ENCODE measurements at places on chromosomes 16 and 17. TPM values are rescaled to one million over a fixed set of nuclear protein-coding genes. Genes with fewer than 3 reads are reported as not detected.
A peak's percentile ranks its signal among the peaks of the same experiment; 100 is the strongest.

Gene KRTAP4-4
- not detected for total RNA-seq

Gene RBFOX1
- not detected for total RNA-seq

DNA sequence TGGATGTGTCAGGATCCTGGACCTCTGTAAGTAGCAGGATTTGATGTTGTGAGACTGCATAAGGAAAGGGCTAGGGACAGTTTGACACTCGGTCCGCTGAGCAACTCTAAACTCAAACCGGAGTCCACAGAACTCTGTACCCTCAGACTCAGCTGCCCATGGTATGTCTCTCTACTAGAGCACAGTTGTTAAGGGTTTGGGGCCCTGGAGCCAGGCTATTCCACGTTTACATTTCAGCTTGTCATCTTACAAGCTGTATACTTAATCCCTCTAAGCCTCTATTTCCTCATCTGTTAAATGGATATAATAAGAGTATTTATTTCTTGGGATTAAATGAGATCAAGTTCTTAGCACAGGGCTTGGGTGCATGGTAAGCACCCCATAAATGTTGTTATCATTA is 27.9 kb downstream of the HOXB1 start:
- no peak for DNase-seq

GRCh38 chr16:24550295-24550694 is 10.9 kb downstream of the RBBP6 start:
- no peak for DNase-seq

DNA sequence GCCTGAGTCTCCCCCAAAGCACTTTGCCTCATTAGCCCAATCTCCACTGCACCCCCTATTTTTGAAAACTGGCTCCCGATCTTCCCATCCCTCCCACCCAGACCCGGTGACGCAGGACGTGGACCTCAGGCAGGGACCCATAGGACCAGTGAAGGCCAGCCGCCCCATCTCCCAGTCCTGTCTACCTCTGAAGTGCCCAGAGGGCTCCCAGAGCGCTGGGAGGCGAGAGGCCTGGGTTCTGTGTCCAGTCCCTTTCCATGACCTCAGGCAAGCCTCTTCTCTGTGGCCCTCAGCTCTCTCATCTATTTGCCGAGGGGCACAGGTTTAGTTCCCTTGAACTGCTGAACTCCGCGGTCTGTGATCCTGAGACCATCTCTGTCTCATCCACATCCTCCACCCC is 714 bp downstream of the TNS4 start:
- DNase-seq = no peak

DNA sequence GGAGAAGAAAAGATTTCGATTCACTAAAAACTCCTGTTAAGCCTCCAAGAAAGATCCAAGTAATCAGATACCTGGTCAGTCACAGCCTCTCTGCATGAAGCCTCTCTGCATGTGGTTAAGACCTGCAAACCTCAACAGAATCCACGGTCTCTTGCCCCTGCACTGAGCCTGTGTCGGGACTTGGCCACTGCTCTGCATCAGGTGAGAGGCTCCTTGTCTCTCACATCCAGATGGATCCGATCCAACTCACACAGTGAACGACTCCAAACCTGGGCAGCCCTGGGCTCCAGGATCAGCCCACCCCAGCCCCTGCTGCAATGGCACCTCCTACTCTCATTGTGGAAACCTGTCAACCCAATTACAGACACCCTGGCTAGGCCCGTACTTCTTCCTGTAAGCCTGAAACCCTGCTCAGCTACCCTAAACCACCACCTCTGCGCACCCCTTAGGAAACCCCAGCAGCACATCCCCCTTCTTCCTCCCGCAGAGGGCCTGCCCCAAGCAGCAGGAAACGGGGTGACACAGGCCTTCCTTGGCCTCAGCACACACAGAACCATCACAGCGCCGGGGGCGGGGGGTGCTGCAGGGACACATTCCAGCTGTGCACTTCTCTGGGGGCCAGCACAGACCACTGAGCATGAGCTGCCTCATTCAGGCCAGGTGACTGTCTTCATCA is 129.5 kb downstream of the ANKRD11 start:
- no peak for DNase-seq

Gene TCAP
- 0.49 TPM for total RNA-seq

DNA sequence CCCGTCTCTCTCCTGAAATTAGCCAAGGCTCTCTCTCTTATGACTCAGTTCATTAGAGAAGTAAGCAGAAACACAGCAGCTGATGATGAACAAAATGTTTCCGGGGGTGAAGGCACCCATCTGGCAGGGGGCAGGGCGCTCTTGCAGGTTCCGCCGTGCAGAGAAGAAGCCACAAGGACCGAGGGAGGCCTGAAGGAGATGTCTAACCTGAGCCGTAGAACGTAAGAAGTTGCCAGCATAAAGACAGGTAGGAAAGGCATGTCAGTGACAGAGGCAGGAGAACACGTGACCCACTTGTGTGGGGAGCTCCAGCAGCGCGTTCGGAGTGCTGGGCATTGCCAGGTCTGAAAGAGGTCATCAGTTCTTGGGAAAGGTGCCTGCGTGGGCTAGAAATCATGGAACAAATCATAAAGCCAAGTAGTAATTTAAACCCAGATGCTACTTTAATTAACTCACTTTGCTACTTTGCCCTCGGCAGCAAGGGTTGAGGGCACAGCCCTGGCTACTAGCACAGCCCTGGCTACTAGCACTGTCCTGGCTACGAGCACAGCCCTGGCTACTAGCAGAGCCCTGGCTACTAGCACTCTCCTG is 198.6 kb downstream of the RPTOR start:
- DNase-seq = no peak

Gene AURKB
- total RNA-seq = 31.8 TPM

Gene RASL10B
- 1.5 TPM for total RNA-seq

Gene CLDN7
- not detected for total RNA-seq

GRCh38 chr17:2174468-2175293 is 119.8 kb downstream of the HIC1 start:
- peak; percentile 95 for DNase-seq

- DNase-seq = no peak
These were observed 43.5 kb downstream of the BEAN1 start for GRCh38 chr16:66470556-66470955.

- DNase-seq = no peak
These were observed 756.0 kb upstream of the RBFOX1 start for GRCh38 chr16:6576606-6577005.

DNA sequence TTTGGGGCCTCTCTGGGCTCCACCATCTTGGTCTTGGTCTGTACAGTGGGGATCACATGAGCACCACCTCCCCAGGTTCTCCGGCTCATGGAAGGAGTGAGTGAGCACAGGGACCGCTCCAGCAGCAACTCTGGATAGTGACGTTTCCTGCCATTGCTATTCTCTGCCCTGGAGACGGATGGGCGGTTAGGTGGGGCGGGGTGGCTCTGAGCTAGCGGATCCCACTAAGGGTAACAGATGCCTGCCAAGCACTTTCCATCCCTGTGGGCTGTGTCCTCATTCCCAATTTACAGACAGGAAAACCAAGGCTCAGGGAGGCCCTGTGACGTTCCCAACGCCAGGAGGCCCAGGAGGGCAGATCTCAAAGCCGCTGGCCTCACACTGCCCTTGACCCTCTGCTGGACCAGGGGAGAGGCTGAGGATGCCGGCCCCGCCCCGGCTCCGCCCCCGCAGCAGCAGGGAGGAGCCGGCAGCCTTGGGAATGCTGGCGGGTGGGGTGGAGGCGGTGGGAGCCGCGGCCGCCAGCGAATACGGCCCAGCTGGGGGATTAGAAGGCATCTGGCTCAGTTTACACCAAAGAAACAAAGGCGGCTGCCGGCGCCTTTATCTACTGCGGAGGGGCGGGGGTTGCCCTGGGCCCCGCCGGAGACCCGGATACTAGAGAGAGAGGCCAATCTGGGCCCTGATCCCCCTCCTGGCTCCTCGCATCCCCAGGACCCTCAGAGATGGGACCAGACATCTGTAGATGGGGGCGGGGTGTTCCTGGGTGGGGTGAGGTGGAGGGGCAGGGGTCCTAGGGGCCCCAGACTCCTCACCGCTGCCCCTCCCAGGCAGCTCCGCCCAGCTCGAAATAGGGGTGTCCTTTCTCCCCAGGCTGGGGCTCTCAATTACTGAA is 122.3 kb upstream of the CIBAR2 start:
- DNase-seq = peak; percentile 80
